Tibial nerve (tissue), 4 donors: ENCODE measurements at places on chromosomes 1 and 21.

GRCh38 chr1:5505944-5506343 is 486.3 kb downstream of the NPHP4 start:
- DNase-seq: no peak

DNA sequence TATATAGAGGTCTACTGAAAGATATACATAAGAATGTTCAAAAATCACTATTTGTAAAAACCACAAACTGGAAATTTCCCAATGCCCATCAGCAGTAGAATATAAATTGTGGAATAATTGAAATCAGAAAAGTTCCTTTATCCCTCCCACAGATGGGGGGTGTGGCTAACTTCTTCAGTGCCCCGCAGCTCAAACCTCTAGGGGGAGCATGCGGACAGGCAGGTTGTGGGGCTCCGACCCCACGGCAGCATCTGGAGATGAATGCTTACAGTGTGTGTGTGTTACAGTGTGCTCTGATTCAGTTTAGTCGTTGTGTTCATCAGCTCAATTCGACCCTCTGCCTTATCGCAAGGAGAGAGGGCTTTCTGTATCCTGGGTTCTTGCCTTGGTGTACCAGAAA is 262.1 kb upstream of the LRRC7 start:
- no peak for DNase-seq

DNA sequence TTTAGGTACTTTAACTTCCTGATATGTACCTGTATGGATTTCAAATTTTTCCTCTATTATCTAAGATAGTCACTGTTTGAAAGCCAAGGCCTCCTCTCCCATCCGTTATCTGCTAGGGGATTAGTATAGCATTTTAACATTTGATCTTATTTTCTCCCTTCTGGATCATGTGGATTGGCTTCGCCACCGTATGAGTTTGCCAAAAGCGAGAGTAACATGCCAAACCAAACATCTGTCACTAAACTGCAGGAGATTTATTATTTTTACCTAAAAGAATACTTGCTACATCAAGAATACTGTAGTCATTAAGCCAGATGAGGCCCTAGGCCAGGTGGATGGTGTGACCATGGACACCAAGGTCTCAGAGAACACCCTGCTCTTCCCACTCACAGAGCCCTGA is 28.5 kb upstream of the EEIG2 start:
- no peak for DNase-seq

- DNase-seq: no peak
Measured at GRCh38 chr1:208002672-208003071, 91.7 kb upstream of the CD34 start.

- no peak for DNase-seq
Measured at GRCh38 chr1:65813956-65814355, 21.3 kb downstream of the PDE4B start.

DNA sequence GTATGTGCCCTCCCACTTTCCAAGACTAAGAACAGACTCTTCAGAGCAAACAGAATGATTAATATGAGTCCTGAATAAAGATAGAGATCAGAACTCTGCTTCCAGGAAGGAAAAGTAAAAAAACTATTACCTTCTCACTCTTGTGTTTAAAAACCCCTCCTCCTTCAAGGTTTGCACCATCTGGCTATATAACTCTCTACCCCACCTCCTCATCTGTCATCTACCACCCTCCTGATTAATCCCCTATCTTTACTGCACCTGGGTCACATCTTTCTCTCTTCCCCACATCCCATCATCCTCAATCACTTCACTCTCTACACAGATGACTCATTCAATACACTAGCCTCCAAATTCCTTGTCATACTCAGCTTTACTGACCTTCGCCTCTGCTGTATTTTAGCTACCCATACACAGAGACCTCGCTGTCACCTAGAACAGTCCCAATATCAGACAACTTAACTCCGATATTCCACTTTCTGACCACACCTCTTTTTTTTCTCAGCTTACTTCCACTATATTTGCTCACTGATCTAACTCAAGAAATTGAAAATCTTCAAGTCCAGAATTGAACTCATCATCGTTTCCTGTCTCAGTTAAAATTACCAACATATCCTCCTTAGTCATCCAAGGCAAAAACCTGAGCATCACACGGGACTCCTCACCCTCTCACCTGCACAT is 3.7 kb downstream of the SCMH1 start:
- DNase-seq: no peak

DNA sequence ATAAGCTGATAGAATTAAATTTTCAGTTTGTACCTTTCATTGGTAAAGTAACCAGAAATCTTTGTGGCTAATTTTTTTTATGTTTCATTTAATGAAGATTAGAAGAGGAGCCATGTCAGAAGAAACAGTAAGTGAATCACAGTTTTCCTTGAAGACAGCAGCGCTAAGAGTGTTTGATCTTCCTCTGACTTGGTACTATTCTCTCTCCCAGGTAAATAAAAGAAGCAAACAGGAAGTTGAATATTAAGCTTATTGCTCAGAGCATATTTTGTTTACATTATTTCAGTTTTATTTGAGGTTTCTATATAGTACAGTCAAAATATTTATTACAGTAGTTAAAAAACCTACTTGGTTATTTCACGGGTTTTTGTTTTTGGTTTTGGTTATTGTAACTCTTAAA is 3.7 kb downstream of the MIGA1 start:
- DNase-seq: no peak

DNA sequence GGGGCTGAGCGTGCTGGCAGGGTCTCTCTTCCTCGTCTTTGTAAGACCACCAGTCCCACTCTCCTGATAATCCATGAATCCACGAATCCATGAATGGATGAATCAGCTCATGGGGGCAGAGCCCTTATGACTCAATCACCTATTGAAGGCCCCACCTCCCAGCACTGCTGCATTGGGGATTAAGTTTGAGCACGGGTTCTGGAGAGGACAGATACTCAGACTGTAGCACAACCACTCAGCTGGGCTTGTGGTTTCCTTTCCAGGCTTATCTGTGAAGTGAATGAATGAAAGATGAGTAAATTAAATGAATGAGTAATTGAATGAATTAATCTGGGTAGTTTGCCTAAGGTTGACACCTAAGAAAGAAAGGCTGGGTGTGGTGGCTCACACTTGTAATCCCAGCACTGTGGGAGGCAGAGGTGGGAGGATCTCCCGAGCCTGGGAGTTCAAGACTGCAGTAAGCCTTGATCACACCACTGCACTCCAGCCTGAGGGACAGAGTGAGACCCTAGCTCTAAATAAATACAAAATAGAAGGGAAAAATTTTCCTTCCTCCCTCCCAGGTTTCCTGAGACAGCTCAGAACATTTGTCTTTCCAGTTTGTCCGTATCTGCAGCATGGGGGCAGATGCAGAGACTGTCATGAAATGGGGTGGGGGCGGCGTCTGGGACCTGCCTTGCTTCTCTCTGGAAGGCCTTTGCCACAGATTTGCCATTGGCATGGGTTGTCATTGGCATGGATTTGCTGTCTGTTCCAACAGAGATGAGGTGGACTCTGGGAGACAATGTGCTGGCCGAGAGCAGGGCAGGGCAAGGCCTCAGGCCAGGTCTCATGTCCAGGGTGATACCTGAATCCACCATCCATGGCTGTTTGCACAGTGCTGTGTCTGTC is 187.7 kb upstream of the C1orf174 start:
- DNase-seq: no peak

GRCh38 chr1:201060586-201060985 is 37.1 kb upstream of the KIF21B start:
- no peak for DNase-seq

GRCh38 chr1:15820478-15820877 is 13.0 kb upstream of the UQCRHL start:
- no peak for DNase-seq

DNA sequence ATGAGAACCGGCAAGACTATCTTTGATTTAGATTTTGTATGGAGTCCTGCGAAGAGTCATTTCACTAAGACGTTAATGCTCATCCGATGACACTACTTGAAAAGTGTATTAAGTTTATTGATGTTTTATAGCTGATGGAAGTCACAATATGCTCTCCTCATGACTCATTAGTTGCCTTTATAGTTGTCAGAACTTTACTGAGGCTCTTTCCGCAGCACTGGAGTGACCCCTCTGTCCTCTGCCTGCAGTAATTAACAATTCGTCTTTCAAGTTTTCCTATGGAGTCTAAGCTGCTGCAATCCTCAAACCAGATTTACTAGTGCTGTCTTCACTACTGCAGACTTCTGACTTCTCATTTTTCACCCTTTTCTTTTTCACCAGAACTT is 853 bp downstream of the USP16 start:
- no peak for DNase-seq

DNA sequence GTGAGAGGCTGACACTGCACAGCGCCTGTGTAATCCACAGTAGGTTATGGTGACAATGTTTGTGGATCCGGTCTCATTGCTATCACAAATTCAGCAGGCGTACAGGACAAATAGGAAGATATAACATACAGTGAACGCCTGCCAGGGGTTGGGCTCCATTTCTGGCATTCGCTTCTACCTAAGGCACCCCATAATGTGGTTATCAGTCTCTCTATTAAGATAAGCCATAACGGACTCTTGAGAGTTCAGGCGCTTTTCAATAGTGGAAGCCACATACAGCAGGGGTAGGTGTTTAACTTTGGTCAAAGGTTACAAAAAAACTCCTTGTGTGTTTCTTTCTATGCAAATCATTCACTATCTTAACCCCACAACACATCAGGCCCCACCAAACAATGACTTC is 72.8 kb downstream of the SIPA1L2 start:
- DNase-seq: no peak

GRCh38 chr1:234361102-234361603 is 12.1 kb upstream of the COA6 start:
- DNase-seq: no peak

- DNase-seq: no peak
Measured at GRCh38 chr1:70778934-70779333, 268.7 kb downstream of the PTGER3 start.

DNA sequence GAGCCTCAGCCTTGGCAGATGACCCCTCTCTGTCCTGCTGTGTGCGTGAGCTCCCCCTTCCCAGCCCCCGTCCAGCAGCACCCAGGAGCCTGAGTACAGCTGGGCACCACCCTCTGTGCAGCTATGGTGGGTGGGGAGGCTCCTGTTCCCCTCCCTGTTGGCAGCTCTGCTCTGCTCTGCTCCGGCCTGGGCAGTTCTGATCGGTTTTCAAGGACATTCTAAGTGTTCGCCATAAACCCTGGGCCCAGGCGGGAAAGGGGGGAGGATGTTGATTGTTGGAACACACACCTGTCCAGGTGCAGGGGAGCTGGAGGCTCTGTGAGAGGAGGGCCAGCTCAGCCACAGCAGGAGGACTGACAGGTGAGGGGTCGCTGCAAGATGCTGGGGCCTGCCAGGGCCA is at the start of gene CLCNKB:
TSS of gene CLCNKB (plus strand) at position 262 of the 400 bp plus-strand sequence. CDS start 711 bp downstream, outside the sequence.
- DNase-seq: no peak

- no peak for DNase-seq
Measured at GRCh38 chr1:70546726-70547125, 135.7 kb downstream of the CTH start.

- DNase-seq: no peak
Measured at GRCh38 chr1:231930257-231930947, 303.8 kb downstream of the DISC1 start.

DNA sequence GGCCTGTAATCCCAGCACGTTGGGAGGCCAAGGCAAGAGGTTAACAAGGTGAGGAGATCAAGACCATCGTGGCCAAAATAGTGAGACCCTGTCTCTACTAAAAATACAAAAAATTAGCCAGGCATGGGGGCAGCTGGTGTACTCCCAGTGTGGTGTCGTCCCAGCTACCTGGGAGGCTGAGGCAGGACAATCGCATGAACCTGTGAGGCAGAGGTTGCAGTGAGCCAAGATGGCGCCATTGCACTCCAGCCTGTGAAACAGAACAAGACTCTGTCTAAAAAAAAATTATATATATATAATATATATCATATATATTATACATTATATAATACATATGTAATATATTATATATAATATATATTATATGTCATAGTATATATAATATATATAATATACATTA is 249.2 kb upstream of the TPTE start:
- DNase-seq: no peak

DNA sequence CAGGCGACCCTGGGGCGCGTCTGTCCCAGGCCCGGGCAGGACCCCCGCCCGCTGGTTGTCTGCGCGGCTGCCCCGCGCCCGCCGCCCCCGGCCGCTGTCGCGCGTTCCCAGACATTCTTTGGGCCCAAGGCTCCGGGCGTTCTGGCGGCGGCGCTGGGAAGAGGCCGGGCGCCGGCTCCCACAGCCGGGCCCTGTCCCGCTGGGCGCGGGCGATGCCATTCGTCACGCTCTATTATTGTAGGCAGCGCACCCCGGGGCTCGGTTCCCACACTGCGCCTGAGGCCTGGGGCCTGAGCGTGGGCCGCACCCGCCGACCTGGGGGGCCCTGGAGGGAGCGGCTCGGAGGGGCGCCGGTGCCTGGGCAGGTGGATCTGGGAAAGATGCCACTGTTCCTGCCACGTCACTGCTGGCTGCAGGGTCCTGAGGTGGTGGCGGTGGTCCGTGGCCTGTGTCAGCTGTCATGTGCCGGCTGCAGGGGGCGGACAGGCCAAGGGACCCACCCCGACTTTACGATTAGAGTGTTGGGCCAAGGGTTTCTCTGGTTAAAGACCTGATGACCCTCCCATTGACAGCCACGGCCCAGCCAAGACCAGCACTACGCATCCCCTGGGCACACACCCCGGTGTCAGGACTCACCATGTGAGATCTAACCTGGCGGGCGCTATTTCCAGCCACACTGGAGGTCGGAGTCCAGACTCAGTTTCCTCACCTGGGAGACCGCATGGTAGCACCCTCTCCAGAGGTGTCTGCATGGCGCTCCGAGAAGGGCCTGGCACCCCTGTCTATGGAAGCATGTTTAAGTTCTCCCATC is 55.1 kb upstream of the ADARB1 start:
- DNase-seq: no peak

DNA sequence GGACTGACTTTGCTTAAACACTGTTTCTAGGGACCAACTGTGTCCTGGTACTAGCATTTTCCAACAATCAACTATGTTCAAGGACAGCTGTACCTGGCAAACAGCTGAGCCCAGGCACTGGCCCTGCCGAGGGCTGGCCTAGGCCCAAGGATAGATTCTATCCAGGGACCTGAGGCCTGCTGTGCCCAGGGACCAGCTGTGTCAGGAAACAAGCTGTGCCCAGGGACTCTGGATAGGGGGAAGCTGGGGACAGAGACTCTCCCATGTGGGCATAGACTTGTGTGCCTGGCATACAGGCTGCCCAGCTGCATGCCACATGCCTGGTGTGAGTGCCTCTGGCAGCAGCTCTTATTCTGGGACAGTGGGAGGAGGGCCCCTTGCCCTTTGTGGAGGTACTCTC is 38.1 kb upstream of the POU3F1 start:
- DNase-seq: no peak
